ENCODE measurements at places on chromosomes 6 and 20.

DNA sequence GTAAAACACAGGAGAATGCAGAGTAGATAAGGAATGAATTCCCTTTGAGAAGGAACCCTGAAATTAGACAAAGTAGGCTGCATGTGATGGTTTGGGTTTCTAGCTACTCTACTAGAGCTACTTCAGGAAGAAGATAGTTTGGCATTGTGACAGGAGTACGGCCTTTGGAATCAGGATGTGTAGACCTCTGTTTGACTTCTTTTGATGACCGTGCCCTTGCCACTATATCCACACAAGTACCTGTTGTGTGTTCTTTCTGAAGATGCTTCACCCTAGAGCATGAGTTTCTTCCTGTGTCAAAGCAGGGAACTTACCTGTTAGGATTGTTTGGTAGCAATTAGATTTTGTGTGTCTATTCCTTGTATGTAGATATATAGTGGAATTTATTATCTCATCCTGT is 41.7 kb downstream of the CD2AP start:
- DNase-seq, result no peak

DNA sequence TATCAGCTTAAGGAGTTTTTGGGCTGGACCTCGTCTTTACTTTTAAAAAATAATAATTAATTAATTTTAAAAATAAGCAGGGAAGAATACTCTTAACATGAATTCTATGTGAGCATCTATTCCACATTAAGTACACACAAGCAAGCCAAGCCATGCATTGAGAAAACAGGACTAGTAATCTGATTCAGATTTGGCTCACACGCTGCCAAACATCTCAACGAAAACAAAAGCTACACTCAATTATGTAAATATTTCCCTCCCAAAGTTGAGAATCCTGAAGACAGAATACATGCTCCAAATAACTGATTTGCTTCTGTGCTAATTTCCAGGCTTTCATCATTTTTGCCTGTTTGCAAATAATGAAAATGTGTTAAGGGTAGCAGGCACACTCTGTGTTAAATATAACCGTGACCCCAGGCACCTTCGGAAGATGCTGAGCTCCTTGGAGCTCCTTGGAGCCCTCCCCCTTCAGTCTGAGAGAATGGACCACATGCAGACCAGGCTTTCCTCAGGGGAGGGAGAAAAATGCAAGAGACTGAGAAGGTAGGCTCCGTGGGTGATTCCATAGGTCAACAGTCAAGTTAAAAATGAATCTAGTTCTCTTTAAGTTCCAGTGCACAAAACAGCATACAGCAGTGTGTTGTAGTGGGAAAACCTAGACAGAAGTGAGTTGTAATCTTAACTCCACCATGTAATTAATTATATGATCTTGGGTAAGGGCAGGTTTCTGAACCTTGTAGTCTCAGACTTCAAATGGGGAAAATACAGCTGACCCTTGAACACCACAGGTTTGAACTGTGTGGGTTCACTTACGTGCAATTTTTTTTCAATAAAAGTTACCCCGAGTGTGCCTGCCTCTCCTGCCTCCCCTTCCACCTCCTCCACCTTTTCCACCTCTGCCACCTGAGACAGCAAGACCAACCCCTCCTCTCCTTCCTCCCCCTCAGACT is 161.3 kb upstream of the RREB1 start:
- no peak for DNase-seq

DNA sequence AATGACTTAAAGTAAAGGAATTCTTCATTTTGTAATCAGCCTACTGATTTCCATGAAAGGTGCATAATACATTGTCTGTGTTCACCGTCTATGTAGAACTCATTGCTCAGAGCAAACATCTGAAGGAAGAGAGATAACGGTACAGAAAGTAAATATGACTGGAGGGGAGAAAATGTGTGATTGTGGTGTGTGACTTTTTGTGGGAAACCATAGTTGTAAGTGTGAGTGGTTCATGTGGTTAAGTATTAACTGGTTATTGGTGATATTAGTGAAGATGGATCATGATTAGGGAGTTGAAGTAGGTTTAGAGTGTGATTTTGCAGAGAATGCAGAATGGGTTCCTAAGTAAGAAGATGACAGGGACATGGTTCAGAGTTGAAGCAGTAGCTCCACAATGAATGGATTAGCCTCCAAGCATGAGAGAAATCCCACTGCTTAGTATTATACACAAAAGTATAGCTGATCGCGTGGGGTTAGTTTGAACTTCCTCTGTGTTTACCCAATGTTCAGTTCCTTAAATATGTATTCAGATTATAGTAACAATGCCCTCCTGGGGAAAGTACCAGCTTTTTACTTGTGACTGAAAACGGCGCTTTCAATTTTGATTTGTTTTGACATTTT is 368.9 kb downstream of the UTRN start:
- no peak for DNase-seq

DNA sequence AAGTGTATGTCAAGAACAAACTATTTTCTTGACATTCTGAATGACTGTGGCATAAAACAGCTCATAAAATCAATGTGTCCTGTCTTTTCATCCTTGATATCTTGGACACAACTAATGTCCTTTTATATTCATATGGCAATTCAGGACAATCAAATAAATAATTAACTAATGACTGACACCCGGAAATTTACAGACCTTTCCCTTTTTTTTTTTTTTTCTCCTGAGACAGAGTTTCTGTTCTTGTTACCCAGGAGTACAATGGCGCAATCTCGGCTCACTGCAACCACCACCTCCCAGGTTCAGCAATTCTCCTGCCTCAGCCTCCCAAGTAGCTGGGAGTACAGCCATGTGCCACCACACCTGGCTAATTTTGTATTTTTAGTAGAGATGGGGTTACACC is 107.1 kb upstream of the LGSN start:
- no peak for DNase-seq

- DNase-seq, result no peak
These were observed 206.8 kb downstream of the EYA4 start for GRCh38 chr6:133447924-133448323.

DNA sequence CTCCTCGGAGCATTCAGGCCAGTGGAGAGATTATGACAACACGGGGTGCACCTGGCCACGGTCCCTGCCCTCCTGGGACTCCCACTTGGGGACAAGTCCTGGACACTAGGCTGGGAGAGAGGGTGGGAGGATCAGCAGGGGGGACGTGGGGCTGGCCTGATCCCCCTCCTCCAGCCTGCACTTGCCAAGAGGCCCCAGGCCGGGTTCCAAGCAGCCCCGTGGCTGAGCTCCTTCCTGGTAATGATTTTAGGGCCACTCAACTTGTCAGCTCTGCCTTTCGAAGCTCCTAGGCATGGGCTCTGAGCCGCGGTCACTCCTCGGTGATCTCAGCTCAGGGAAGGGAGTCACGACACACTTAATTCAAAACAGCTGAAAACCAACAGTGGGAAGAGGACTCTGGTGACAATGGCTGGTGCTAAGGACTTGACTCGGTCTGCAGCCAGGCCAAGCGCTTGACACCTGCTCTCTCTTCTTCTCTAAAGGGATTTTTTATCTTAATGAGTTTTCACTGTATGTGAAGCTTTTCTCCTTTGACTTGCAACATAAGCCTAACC is 161.7 kb downstream of the BMP7 start:
- no peak for DNase-seq

- DNase-seq, result no peak
These were observed 115.2 kb downstream of the SASH1 start for GRCh38 chr6:148457843-148458159.

DNA sequence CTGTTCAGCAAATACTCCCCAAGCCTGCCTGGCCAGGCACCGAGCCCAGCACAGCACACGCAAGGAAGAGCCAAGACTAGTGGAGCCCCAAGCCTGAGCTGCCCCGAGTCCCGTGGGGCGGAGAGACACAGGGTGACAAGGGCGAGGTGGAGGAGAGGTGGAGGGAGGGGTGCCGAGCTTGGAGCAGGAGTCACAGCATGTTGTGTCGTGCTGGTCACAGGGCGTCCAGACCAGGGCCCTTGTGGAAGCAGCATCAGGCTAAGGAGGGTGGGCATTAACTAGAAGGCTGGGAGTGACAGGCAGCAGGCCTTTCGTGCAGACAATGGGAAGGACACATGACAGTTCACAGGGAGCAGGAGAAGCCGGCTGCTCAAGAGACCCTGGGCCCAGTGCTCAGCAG is 391.6 kb downstream of the TAF4 start:
- no peak for DNase-seq

- DNase-seq, result no peak
These were observed 132.6 kb upstream of the SMLR1 start for GRCh38 chr6:130694606-130695005.

DNA sequence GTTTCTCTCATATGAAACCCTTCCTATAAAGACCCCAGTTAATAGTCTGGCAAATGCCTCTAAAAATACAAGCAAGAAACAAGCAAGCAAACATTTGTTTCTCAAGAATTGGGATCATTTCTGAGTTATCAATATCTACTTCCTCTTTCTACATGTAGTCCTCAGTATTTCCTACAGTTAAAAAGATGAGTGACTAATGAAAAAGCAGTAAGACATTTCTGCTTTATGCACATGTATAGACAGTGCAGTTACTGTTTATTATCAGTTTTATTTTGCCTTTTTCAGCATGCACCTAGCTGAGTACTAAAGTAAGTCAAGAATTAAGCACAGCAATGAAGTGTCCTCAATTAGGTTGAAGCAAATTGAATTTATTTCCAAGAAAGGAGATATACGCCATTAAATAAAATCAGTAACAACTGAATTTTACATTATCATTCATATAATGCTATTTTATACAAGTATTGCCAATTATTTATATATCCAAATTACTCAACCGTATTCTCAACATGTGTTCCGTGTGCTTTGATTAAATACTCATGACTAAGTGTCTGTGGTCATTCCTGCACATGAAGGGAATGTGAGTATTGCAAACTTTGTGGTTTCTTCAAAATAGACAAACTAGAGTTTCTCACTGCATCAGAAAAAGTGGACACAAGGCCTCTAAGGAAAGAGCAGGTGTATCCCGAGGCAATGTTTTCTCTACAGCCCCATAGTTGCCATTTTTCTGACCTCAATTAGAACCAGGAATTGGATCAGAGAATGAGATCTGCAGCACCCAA is 159.3 kb upstream of the MARCKS start:
- DNase-seq, result no peak

GRCh38 chr20:33983371-33983770 is 10.3 kb upstream of the RALY start:
- DNase-seq, result no peak

DNA sequence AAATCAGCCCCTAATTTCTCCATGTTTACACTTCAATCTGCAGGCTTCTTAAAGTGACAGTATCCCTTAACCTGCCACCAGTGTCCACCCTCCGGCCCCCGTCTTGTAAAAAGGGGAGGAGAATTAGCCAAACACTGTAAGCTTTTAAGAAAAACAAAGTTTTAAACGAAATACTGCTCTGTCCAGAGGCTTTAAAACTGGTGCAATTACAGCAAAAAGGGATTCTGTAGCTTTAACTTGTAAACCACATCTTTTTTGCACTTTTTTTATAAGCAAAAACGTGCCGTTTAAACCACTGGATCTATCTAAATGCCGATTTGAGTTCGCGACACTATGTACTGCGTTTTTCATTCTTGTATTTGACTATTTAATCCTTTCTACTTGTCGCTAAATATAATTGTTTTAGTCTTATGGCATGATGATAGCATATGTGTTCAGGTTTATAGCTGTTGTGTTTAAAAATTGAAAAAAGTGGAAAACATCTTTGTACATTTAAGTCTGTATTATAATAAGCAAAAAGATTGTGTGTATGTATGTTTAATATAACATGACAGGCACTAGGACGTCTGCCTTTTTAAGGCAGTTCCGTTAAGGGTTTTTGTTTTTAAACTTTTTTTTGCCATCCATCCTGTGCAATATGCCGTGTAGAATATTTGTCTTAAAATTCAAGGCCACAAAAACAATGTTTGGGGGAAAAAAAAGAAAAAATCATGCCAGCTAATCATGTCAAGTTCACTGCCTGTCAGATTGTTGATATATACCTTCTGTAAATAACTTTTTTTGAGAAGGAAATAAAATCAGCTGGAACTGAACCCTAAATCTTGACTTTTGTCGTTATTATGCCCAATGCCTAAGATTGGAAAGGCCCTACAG is 4.5 kb downstream of the SOX4 start:
- DNase-seq, result no peak

- DNase-seq, result no peak
These were observed 792 bp downstream of the RSPH3 start for GRCh38 chr6:158999154-158999665.

DNA sequence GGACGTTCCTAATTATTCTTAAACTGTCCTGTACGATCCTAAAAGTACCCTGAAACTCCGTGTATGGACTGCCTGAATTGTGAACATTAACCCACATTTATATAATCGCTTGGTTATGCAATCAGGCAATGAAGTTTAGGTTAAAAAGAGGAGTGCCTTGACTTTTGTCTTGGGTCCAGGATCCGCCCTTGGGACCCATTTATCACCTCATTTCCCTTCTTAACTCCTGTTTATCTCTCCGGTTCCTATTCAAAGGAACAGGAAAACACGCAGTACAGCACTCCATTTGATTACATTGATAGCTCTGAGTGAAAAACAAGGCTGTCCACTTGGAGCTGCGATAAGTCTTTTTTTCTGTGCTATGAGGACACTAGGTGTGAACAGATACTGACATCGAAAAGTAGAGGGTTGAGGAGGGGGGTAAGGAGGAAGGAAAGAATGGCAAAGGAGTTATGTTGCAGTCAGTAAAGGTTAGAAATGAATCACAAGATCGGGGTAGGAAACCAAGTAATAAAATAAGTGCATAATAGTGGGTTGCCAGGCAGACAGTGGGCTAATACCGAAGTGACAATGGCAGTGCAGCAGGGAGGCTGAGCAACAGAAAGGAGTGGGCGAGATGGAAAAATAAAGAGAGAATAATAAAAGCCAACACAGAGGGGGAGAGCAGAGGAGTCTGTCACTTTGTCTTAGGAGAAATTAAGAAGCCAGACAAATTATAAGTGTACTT is 15.9 kb upstream of the PCK1 start:
- DNase-seq, result no peak

- DNase-seq, result no peak
These were observed 296.5 kb downstream of the SLC35F1 start for GRCh38 chr6:118203545-118203944.

DNA sequence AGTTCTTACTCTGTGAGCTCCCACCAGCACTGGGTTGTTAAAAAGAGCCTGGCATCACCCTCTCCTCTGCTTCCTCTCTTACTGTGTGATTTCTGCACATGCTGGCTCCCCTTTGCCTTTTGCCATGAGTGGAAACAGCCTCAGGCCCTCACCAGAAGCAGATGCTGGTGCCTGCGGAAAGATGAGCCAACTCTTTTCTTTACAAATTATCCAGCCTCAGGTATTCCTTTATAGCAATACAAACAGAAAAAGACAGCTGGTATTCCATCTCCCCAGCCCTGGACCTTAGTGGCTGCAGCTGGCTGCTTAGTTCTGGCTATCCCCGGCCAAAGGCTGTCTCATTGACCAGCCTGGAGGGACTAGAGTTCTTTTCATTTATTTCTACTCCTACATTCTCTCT is 129.1 kb downstream of the IMPG1 start:
- DNase-seq, result no peak

GRCh38 chr20:48292806-48293205 is 507.5 kb upstream of the SULF2 start:
- DNase-seq, result no peak

GRCh38 chr6:13573669-13574110 is 711 bp upstream of the SIRT5 start:
- DNase-seq, result no peak
